LHCN-M2 (cell line): ENCODE measurements at places on chromosomes 12 and 14. TPM values are rescaled to one million over a fixed set of nuclear protein-coding genes. Genes with fewer than 3 reads are reported as not detected.

The CCDC184 gene
- 0.26 and 0.57 TPM in 2 replicates for total RNA-seq

The SPIC gene
- not detected in 2 replicates for total RNA-seq

The ZNF140 gene
- total RNA-seq = 11.7 and 14.4 TPM in 2 replicates

The ADCY4 gene
- total RNA-seq = under 0.01 TPM in 1 of 2 replicates, not detected in the other

The CD163L1 gene
- total RNA-seq = 3.7 and 11.2 TPM in 2 replicates

The OR6C2 gene
- not detected in 2 replicates for total RNA-seq
